Hypothalamus (tissue), 51 donors: ENCODE measurements at places on chromosomes 11 and 22.

- no peak for DNase-seq
Observed at GRCh38 chr11:86148345-86148747, 79.5 kb upstream of the PICALM start.

- DNase-seq, result no peak
Observed at GRCh38 chr22:29272624-29273023, 4.6 kb downstream of the EWSR1 start.

- DNase-seq, result no peak
Observed at GRCh38 chr22:20186871-20187546, 36.2 kb upstream of the CCDC188 start.

DNA sequence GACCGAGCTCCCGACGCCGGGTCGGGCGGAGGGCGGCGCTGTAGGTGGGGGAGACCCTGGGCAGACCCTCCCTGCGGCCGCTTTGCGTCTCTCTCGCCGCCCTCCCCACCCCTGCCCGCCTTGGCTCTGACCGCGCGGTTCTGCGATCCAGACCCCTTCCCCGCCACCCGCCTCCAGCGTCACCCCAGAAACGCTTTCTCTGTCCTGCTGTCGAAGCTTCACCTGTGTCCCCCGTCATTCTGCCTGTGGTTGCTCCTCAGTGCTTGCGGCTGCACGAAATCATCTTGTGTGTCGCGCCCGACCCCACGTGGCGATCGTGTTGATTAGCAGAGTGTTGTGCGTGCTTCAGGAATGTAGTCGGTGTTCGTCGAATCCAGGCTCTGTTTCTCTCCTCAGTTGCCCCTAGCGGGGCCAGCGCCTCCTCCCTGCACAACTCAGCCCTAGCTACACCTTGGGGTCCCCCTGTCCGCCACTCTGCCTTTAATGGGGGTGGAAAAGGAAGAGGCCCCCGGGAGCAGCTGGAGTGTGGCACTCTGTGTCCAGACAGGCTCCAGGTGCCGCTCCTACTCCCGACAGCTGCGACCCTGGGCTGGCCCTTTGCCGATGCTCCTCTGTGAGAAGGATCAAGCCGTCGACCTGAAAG, 851 bp downstream of the PTDSS2 start:
- peak; percentile 40 for DNase-seq

DNA sequence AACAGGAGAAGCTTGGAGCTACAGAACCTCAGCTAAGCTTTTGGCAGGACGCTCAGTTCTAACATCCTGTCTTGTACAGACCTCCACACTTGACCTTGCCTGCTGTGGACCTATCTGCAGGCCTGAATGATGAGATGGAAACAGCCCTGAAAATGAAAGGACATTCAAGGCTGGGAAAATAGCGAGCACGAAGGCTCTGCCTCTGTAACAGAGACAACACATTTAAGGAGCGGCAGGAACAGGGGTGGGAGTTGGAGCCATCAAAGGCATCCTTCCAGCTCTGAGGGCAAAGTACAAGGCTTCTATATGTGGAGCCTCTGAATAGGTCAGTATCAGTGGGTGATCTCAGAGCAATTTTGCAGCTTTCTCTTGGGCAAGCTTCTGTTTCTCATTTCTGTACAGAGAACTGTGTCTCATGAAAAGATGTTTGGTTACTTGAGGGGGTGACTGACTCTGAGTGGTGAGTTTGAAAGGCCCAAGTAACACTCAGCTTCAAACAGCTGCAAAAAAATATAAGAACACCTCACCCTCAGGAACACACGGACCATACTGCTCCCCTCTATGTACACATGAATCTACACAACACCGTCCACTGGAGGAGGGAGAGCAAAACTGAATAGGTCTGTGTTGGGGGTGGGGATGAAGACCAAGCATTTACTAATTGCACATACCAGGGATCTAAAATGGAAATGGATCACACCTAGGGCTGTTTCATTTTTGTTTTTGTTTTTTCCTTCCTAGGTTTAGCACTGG, 101.6 kb downstream of the CCDC81 start:
- DNase-seq, result no peak

- peak; percentile 52 for DNase-seq
Observed at GRCh38 chr11:64489831-64490441, 101.1 kb upstream of the SLC22A12 start.

DNA sequence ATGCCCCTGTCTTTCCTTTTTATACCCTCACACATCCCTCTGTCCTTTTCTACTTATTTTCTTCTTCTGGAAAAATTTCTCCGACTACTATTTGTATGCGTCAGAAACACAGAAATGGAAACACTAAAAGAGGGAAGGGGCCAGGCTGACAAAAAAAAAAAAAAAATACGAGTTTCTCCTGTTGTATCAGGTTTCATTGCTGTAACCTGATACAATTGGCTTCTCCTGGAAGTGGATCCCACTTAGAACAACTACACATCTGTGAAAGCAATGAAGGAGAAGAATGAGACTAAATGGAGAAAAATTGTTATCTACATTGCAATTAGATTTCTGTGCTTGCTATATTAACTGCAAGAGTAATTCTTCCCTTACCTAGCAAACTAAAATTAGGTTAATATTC, 393.9 kb downstream of the GUCY1A2 start:
- no peak for DNase-seq

- no peak for DNase-seq
Observed at GRCh38 chr11:16310943-16311342, 45.4 kb downstream of the SOX6 start.
